ENCODE measurements at places on chromosomes 2 and 18.

GRCh38 chr2:106892048-106892447, 6.1 kb upstream of the ST6GAL2 start:
- DNase-seq = no peak

GRCh38 chr18:7172611-7173010, 55.0 kb upstream of the LAMA1 start:
- no peak for DNase-seq

- no peak for DNase-seq
These were observed 8.6 kb downstream of the AGFG1 start for GRCh38 chr2:227480528-227480927.

- no peak for DNase-seq
These were observed at the start of gene SLC4A5 for GRCh38 chr2:74343316-74343715. Gene SLC4A5 (minus strand): TSS chr2:74343416. CDS start chr2:74315023, 28,393 bp downstream.

- DNase-seq = no peak
These were observed 148.6 kb downstream of the MAIP1 start for GRCh38 chr2:200104015-200104414.

GRCh38 chr2:65061910-65062339, 5.7 kb downstream of the CEP68 start:
- no peak for DNase-seq

DNA sequence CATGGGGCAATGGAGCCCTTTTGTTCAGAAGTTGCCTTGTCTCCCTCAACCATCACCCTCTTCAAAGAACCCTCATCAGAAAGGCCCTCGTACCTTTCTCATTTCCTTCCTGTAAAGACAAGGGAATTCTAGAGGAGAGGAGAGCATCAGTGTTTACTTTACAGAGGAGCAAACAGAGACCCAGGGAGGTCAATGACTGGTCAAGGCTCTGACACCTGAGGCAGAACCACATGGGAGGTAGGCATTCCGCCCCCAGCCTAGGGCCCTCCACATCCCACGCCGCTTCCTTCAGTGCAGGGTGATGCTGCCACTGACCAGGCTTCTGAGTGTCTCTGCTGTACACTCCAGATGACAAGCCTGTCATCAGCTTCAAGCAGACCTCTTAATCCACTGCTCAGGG, 104.7 kb downstream of the NRP2 start:
- no peak for DNase-seq

GRCh38 chr2:190649798-190650390, 1.0 kb downstream of the NAB1 start:
- DNase-seq = no peak
